CD4-positive, alpha-beta T cell treated with Interleukin-17A for 4 hours (primary cell): ENCODE measurements at places on chromosomes 6 and 20.

- no peak for DNase-seq
Observed at GRCh38 chr20:9739991-9740390, 98.9 kb downstream of the PAK5 start.

DNA sequence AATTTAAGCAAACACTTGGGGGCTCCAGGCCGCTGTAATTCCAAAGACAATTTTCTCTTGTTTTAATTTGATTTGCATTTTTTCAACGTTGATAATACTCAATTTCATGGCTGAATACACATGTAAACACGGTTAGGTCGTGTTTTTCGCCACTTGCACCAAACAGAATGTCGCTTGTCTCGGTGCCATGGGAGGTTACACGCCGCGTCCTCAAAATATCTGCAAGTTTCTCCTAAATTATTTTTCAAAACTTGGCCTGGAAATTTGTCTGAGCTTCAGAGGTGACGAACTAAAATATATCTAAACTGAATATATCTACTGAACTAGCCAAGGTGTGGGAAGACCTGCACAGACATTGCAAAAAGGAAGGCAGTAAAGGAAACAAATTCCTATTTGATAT, 15.0 kb downstream of the FOXA2 start:
- no peak for DNase-seq

GRCh38 chr20:40713508-40713907, 24.5 kb upstream of the MAFB start:
- DNase-seq = no peak

DNA sequence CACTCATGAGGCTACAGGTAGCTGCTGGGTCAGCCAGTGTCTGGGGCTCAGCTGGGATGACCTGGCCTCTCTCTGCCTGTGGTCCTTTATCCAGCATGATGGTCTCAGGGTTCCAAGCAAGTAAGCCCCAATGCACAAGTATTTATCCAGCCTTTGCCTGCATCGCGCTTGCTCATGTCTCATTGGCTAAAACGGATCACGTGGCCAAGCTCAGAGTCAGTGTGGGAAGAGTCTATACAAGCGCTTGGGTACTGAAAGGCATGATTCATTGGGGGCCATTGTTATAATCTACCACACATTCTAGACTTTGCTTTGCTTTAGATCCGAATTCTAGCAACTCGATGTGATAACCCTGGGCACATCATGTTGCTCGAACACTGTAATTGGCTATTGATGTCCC, 48.3 kb downstream of the PPP1R16B start:
- DNase-seq = no peak

DNA sequence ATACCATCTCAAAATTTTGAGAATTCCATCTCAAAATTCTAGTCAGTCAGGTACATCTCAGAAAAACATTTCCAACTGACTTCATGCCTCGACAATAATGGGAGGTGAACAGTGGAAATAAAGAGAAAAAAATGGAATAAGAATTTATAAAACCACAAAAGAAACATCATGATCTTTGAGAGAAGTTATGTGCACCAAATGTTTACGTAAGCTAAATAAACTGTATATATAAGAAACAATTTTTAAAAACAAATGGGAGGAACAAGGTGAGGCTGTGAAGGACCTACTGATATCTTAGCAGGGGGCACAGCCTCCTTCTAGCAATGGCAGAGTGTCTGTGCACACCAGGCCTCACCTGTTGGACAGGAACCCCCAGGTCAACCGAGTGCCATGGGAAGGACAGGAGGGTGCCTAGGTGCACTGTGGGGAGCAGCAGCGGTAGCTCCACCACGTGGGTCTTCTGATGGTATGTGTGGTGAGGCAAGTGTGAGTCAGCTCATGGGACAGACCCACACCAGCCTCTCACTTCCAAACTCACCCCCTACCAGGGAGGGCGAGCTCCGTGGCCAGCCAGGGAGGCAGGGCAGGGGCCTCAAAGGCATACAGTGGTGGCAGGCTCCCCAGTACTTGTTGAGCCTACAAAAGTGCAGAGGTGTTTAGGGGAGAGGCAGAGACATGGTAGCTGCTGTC, 23.2 kb downstream of the DIDO1 start:
- no peak for DNase-seq

- DNase-seq = no peak
Observed at GRCh38 chr6:38179300-38179699, 359.8 kb downstream of the ZFAND3 start.

DNA sequence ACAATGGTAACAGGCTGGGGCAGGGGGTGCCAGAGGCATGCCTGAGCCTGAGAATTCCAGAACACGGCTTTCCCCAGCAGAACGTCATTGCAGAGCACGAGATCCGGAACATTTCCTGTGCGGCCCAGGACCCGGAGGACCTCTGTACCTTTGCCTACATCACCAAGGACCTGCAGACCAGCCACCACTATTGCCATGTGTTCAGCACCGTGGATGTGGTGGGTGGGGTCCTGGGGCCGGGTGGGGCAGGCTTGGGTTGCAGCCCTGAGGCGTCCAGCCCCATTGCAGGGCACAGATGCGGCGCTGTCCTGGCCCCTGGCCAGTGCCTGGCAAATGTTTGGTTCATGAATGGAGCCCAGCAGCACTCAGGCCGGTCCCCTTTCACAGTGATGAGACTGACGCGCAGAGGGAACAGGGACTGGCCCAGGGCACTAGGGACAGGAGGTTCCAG, 57.1 kb downstream of the TCP11 start:
- no peak for DNase-seq

DNA sequence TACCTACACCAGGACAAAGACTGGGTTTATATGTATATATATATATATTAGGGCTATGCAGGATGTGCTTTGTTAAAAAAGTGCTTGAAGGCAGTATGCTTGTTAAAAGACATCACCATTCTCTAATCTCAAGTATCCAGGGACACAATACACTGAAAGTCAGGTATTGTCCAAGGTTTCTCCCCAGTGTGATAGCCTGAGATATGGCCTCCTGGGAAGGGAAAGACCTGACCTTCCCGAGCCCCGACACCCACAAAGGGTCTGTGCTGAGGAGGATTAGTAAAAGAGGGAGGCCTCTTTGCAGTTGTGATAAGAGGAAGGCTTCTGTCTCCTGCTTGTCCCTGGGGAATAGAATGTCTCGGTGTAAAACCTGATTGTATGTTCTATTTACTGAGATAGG, 156.9 kb downstream of the GPX5 start:
- DNase-seq = no peak

DNA sequence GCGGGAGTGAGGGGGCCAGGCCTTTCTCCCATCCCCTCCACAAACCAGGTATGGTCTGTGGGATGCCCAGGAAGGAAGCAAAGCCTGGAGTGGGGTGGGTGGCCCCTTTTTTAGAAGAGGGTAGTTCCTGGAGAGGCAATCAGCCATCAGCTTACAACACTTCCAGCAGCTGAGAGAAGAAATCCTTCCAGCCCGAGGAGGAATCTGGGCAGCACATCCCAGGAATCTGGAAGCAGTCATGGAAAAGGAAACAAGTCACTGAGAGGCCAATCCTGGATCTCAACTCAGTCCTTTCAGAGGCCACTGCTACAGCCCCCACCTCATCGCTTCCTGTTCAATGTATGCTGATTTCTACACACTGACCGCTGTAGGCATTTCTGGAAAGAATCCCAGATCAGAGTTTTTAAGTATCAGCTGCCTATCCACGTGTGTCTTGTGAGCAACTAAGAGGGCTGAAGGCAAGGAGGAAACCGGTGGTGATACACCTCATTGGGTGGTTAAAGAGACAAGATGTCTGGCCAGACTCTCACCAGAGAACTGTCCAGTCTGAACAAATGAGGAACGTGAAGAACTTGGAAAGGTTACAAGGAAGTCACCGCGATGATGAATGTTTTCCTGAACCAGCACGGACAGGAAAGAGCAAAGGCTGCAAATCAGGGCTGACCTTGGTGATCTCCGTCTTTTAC, 92.9 kb upstream of the SHLD1 start:
- DNase-seq = no peak

- DNase-seq = peak; percentile 23
Observed at GRCh38 chr20:32823078-32823477, 3.3 kb downstream of the MAPRE1 start.

- no peak for DNase-seq
Observed at GRCh38 chr6:42569102-42570028, 5.5 kb downstream of the UBR2 start.

DNA sequence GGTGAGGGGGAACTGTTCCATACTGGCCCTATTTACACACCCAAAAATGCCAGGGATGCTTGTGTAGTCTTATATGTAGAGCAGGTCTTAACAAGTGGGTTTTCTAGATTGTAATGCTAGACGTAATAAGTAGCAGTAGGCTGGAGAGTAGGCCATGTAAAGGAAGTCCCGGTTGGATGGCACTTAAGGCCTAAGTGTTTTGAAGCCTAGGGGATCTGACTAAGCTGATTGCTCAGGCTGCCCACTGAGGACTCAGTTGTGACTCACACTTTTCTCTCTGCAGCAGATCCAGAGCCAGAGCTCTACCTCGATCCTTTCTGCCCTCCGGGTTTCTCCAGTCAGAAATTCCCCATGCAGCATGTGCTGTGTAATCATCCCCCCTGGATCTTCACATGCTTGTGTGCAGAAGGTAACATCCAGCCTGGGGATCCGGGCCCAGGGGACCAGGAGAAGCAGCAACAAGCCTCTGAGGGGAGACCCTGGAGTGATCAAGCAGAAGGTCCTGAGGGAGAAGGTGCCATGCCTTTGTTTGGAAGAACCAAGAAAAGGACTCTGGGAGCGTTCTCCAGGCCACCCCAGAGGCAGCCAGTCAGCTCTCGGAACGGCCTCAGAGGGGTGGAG, 26.6 kb downstream of the ZNF133 start:
- no peak for DNase-seq

GRCh38 chr6:57040011-57040410, 6.5 kb upstream of the KIAA1586 start:
- peak; percentile 4 for DNase-seq

DNA sequence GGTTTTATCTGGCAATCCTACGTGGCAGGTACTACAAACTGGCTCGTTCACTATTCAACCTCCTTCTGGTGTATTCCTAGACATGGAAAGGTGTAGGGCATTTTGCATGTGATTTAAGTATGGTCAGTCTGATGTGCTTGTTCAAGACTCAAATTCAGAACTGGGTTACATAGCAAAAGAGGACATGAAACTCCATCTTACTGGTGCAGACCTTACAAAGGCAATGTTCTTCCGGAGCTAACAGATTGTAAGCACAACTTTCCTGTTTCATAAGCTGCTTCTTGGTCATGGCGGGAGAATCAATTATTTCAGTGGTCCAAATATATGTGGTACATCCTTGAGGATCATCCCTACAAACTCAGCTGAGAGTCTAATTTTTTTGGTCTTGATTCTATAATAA, 703.4 kb downstream of the EPM2A start:
- no peak for DNase-seq

DNA sequence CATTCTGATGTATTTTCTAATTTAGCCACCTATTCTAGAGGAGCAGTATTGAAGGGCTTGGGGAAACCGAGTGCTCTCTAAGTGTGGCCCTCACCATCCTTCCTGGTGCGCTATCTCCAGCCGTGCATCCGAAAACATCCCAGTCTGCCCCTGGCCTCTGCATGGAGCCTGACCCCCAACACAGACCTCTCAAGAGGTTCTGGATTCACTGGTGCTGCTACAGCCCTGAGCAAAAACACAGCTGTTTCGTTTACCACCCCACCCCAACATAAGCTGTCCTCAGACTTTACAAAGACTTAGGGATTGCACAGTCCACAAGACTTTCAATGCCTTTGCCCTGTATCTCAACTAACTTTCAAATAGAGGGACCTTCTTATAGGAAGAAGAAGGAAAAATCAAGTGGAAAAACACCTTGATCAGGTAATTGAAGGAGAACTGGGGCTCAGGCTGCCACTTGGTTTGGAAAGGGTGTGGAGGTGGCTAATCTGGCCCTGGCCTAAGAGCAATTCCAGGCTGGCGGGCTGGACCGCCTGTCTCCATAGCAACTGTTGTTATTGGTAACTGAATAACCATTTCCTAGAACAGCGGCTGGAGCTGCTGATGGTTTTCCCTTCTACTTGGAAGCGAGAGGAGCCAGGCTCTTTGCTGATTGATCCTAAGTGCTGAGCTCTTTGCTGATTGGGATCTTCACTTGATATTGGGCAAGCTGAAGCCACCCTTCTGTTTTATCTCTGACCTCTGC, 90.2 kb upstream of the TOX2 start:
- no peak for DNase-seq

- DNase-seq = no peak
Observed at GRCh38 chr6:52661551-52661950, 9.4 kb upstream of the TMEM14A start.

DNA sequence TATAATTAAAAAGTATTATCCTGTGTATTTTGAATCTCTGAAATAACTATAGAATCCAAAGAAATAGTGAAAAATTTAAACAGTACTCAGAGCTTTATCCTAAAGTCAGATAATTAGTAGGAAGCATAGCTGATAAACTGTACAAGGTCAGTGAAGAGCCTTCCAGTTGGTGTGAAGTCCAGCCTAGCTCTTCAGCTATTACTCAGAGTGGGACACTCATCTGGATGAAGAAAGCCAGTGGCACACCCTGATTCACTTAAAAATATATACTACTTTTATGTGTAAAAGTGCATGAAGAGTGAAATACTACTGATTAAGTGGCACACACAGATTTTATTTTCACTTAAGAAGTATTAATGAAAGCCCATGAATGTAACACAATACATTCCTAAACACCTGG, 3.1 kb downstream of the IFNGR1 start:
- no peak for DNase-seq

DNA sequence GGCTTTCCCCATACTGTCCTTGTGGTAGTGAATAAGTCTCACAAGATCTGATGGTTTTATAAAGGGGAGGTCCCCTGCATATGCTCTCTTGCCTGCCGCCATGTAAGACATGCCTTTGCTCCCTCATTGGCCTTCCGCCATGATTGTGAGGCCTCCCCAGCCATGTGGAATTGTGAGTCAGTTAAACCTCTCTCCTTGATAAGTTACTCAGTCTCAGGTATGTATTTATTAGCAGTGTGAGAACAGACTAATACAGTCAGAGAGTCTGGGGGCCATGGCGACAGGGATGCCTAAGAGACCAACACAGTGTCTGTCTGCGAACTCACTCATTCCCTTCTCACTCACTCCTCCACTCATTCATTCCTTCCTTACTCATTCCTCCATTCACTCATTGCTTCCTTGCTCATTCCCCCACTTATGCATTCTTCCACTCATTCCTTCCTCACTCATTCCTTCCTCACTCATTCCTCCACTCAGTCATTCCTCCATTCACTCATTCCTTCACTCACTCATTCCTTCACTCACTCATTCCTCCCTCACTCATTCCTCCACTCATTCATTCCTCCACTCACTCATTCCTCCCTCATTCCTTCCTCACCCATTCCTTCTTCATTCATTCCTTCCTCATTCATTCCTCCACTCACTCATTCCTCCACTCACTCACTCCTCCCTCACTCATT, 137.5 kb upstream of the AGPAT4 start:
- DNase-seq = no peak

DNA sequence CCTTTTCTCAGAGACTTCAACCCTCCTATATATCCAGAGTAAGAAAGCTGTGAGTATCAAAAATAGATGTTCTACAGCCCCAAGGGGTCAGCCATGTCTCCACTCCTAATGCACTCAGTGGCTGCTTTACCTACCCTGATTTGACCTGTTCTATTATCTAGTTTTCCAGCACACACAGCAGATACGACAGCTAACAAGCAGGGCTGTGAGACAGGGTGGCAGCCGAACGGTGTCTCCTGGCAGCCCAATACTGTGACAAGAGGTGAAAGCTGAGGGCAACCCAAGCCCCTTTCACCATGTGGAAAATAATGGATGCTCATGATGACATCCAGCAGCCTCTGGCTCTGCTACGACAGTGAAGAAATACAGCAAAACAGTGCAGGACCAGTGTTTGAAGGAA, 67.9 kb downstream of the KIF13A start:
- no peak for DNase-seq

GRCh38 chr6:17885889-17886576, 101.4 kb downstream of the KIF13A start:
- DNase-seq = no peak

GRCh38 chr6:156718647-156719394, 58.4 kb upstream of the ARID1B start:
- DNase-seq = no peak
